ENCODE measurements at places on chromosomes 7 and 10. TPM values are rescaled to one million over a fixed set of nuclear protein-coding genes. Genes with fewer than 3 reads are reported as not detected.
A peak's percentile ranks its signal among the peaks of the same experiment; 100 is the strongest.

DNA sequence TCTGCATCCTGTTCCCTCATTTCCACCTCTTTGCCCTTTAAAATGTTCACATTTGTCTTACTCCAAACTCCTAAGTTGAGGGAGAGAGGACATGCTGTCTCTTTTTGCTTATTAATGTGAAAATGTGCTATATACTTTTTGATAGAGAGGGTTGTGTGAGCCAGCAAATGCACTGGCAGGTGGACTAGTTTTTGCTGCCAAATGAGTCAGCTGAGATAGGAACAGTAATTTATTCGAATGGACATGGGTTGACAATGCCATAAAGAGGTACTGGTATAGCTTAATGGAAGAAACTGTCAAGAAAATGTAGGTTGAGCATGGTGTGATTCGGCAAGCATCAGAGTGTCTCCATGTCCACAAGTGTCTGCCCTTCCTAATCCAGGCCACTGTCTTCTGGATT lies 9.2 kb upstream of the TRUB1 start:
- no peak overlapping the region for H3K4me3 ChIP-seq
- H3K27me3 ChIP-seq = no peaks in the 10 kb centered on the region
- peak; percentile 50 for DNase-seq
- H3K27ac ChIP-seq = no peak overlapping the region
- no peaks in the 10 kb centered on the region for H3K36me3 ChIP-seq

GRCh38 chr7:44229546-44230105 lies 28.8 kb downstream of the YKT6 start:
- H3K4me1 ChIP-seq = no peaks in the 10 kb centered on the region
- H3K27me3 ChIP-seq = no peaks in the 10 kb centered on the region
- DNase-seq = no peak

DNA sequence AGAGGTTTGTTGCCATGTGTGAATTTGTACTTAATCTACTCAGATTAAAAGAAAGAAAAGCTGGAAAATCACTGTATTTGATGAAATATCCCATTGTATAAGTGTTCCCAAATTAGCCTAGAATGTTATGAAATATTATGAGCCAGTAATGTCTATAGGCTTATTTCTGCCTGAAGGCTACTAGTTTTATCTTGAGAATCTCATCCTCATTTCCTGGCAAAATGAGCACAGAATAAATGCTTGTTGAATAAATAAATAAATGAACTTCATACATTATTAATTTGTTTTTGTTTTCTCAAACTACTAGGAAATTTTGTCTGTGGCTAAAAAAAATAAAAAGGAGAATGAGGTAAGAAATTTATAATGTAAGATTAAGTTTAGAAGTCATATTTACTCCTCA lies 25.5 kb downstream of the HELLS start:
- no peaks in the 10 kb centered on the region for H3K36me3 ChIP-seq
- no peak overlapping the region for H3K4me3 ChIP-seq
- DNase-seq = no peak
- no peaks in the 10 kb centered on the region for H3K27me3 ChIP-seq

- no peaks in the 10 kb centered on the region for H3K27me3 ChIP-seq
- H3K36me3 ChIP-seq = no peaks in the 10 kb centered on the region
- peak overlapping the region; percentile 75 for H3K27ac ChIP-seq
- no peak overlapping the region for H3K4me3 ChIP-seq
Observed at GRCh38 chr10:33334805-33335550, 511 bp upstream of the NRP1 start.

KCNIP2 gene
- 3.9 TPM for total RNA-seq

IKZF1 gene
- total RNA-seq = 21.5 TPM

All from adrenal gland (tissue), 19 donors.